CD8-positive, alpha-beta memory T cell (primary cell): ENCODE measurements at places on chromosomes 7 and 10. TPM values are rescaled to one million over a fixed set of nuclear protein-coding genes. Genes with fewer than 3 reads are reported as not detected.

Gene NPFFR1
- polyA plus RNA-seq, result not detected

DNA sequence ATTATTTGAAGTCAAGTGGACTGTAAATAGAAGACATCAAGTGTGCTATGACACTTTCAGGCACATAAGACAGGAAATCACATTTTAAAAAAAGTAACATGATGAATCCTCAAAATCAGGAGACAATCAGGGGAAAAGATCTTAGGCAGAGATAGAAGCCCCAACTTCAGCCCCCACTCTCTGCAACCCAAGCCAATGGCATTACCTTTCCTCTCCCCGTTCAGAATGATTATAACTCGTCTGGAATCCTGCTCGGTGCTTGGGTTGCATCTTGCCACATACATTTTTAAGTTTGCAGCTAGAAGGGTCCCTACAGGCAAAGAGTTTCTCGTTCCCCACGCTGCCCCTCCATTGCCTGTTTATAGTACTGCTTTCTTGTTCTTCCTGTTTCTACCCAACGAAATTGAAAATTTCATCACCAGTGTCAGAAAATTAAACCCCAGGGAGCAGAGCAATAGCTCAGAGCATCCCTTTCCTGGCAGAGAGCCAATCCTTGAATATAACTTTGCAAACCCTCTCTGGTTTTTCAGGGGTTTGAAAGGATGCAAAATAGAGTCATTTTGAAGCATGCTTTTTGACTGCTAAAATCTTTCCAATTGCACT, 260.5 kb upstream of the AOAH start:
- no peak for DNase-seq

GRCh38 chr7:11707606-11708193, 124.3 kb downstream of the THSD7A start:
- no peak for DNase-seq

DNA sequence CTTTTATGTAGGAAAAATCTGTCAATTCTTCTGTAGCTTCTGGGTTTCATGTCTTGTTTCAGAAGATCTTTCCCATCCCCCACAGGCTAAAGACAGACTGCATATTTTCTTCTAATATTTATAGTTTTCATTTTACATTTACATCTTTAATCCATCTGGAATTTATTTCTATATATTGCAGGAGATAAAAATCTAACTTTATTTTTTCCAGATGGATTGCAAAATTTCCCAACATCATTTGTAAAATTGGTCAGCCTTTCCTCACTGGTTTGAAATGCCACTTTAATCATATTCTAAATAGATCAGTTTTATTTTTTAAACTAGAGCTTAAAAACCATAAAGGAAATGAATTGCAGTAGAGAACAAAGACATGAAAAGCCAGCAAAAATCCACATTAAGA, 46.9 kb downstream of the TMEM26 start:
- no peak for DNase-seq

GRCh38 chr7:81698965-81699364, 70.9 kb downstream of the HGF start:
- DNase-seq, result no peak

- no peak for DNase-seq
These were observed 467.2 kb upstream of the NRP1 start for GRCh38 chr10:33801705-33802104.

Gene HTRA1
- polyA plus RNA-seq, result 0.56 TPM

- DNase-seq, result no peak
These were observed 30.6 kb downstream of the FAM204A start for GRCh38 chr10:118311505-118311904.

Gene TMEM130
- polyA plus RNA-seq, result not detected

DNA sequence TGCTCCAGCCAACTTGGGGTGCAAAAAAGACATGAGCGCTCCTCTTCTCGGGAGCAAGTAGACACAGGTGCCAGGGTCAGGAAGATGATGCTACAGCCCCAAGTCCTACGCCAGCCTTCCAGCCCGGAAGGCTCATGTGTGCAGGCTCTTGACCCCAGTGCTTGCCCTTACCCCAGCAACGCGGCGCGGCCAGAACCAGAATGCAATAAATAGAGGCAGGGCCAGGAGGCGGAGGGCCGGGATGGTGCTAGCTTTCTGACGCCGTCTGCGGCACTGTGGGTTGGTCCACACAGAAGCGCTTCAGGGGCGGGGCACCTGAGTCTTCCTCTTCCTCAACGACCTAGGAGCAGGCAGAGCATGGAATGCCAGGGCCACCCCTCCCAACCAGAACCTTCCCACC, 15.0 kb upstream of the BAZ1B start:
- DNase-seq, result no peak

DNA sequence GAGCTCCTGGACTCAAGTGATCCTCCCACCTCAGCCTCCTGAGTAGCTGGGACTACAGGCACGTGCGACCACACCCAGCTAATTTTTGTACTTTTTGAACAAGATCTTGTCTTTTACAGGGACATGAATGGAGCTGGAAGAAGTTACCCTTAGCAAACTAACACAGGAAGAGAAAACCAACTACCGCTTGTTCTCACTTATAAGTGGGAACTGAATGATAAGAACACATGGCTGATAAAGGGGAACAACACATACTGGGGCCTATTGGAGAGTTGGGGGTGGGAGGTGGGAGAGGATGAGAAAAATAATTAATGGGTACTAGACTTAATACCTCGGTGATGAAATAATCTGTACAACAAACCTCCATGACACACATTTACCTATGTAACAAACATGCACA, 70.9 kb upstream of the INHBA start:
- DNase-seq, result no peak

- DNase-seq, result no peak
These were observed 103.1 kb upstream of the PCBD1 start for GRCh38 chr10:70991140-70992124.

DNA sequence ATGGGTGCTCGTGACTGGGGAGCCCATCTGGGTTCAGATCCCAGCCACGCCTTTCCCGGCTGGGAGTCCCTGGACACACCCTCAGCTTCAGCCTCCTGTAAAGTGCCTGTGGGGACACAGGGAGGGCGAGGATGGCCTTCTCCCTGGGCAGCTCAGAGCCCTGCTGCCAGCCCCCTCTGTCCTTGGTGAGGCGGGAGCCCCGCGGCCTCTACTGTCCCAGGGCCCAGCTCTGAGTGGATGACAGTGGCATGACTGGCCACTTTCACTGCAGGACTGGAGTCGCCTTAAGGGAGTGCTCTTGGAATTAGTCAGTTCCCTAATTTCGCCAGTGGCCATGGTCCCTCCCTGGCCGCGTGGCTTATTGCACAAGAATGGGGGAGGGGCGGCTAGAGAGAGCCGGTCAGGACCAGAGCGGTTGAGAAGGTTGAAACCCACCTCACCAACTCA, 4.6 kb downstream of the BRI3 start:
- no peak for DNase-seq

Gene TMED4
- 84.3 TPM for polyA plus RNA-seq
